ENCODE measurements at places on chromosomes 7 and 10. TPM values are rescaled to one million over a fixed set of nuclear protein-coding genes. Genes with fewer than 3 reads are reported as not detected.

Gene RARRES2
- 143 TPM for total RNA-seq

Gene ZNF212
- 7.1 TPM for total RNA-seq

Gene GIMAP1
- 10.2 TPM for total RNA-seq

Gene GRID2IP
- not detected for total RNA-seq

Gene RINT1
- total RNA-seq, result 10.1 TPM

DNA sequence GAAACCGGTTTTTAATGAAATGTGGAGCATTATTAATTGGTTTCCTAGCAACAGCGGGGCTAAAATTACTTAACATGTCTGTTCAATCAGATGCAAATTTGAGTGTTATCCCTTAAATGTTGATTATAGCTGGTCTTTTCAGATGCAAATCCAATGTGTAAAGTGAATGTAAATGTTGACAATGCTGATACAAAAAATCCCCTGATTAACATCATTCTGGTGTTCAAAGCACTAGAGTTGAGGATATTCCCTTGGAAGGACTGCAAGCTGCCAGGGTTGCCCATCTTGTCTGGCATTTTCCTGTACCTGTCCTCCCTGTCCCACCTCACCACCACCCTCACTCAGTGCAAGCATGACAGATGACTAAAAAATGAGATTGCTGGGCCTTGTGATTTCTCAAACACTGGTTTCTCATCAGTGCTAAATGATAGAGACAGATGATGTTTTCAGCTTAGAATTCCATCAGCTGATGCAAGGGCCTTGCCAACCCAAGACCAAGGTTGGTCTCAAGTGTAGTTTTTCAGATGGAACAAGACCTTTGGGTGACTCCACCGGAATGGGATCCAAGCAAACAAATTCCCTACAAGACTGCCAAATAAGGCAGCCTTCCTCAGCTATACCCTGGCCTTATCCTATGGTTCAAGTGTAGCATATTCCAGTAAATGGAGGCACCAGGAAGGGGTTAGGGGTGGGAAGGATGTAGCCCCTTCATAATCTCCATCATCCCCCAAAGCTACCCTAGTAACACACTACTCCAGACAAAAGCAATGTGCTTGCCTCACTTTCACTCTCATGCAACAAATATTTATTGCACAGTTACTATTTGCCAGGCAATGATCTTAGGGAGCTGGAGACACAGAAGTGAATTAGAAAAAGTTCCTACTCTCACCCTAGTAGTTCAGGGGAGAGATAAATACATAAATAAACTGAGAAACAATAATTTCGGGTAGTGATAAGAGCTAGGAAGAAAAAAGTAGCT is 54.9 kb downstream of the JAZF1 start:
- no peak for DNase-seq
- H3K4me1 ChIP-seq, result peaks cover 15% of the 10 kb centered on the region
- no peak overlapping the region for H3K4me3 ChIP-seq
- H3K27ac ChIP-seq, result peak overlapping the region; percentile 59
- no peaks in the 10 kb centered on the region for H3K36me3 ChIP-seq

GRCh38 chr7:52119537-52119936 is 802.9 kb upstream of the COBL start:
- no peak overlapping the region for H3K4me3 ChIP-seq
- H3K36me3 ChIP-seq, result no peaks in the 10 kb centered on the region
- H3K4me1 ChIP-seq, result no peaks in the 10 kb centered on the region

DNA sequence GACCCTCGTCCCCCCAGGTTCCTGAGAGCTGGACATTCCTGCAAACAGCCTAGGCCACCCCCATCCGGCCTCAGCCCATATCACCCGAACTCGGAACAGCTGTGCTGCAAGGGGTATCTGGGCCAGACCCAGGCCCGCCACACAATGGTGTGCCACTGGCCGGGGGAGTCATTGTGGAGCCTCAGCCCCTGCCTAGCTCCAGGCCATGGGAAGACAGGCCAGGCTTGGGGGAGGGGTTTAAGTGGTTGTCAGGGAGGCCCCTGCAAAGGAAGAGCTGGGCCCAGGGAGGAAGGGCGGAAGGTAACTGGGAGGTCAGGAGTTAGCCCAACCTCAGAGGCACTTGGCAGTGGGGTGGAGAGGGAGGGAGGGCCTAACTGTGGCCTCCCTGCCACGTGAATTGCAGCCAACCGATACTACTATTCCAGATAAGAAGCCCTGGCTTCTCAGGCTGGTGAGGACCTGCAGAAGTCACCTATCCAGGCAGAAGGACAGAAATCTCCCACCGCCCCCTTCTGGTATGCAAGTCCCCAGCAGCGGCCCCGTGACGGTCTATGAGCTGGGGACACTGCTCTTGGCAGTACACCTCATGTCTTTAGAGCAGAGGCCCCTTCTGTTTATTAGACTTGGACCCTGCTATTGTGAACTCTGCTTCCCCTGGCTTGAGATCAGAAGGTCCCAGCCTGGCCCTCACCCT is 26.8 kb downstream of the VSIR start:
- peaks cover 28% of the 10 kb centered on the region for H3K36me3 ChIP-seq
- H3K27me3 ChIP-seq, result no peaks in the 10 kb centered on the region
- DNase-seq, result no peak
- peak overlapping the region; percentile 64 for H3K27ac ChIP-seq
- H3K4me3 ChIP-seq, result no peak overlapping the region

- no peaks in the 10 kb centered on the region for H3K4me1 ChIP-seq
- DNase-seq, result no peak
- H3K27me3 ChIP-seq, result no peaks in the 10 kb centered on the region
- no peaks in the 10 kb centered on the region for H3K36me3 ChIP-seq
Observed at GRCh38 chr10:78292982-78293865, 259.6 kb downstream of the RPS24 start.

DNA sequence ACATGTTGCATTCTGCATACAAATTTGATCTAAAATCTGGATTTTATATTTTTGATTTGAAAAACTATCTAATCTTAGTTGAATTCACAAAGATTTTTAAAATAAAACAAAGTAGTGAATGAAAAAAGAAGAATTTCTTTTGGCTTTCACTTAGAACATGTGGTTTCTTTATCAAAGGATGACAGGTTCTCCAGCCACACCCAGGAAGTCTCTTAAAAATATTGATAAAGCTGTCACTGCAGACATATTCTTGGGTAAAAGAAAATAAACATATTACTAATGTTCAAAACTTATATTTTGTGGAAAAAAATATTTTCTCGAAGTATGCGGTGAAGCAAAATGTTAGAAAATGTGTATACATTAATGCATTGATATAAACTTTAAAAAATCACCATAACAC is 44.3 kb downstream of the ARL4A start:
- no peak for DNase-seq
- H3K36me3 ChIP-seq, result no peaks in the 10 kb centered on the region
- peaks cover 19% of the 10 kb centered on the region for H3K4me1 ChIP-seq

GRCh38 chr7:155911471-155912105 is 99.3 kb upstream of the SHH start:
- H3K27me3 ChIP-seq, result no peaks in the 10 kb centered on the region
- H3K4me1 ChIP-seq, result peaks cover 26% of the 10 kb centered on the region
- H3K4me3 ChIP-seq, result no peak overlapping the region
- no peaks in the 10 kb centered on the region for H3K36me3 ChIP-seq
